ENCODE measurements at places on chromosomes 3 and 15. TPM values are rescaled to one million over a fixed set of nuclear protein-coding genes. Genes with fewer than 3 reads are reported as not detected.

DNA sequence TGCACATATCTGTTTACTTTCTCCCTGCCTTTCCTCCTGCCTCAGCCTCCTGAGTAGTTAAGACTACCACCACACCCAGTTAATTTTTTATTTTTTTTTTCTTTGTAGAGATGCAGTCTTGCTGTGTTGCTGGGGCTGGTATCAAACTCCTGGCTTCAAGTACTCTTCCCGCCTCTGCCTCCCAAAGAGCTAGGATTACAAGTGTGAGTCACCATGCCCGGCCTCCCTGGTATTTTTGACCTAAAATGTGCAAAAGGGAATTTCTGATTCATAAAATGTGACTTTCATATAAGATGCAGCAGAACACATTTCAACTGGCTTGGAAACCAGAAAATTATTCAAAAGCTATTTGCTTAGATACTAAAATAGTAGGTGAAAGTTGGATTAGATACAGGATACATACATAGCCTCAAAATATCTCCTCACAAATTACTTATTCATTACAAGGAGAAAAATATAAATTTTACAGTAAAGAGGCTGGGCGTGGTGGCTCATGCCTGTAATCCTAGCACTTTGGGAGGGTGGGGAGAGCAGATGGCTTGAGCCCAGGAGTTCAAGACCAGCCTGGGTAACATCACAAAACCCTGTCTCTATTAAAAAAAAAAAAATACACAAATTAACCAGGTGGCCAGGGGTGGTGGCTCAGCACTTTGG is 32.0 kb downstream of the MAP4 start:
- no peak overlapping the region for H3K27ac ChIP-seq
- DNase-seq: no peak
- peaks cover 5% of the 10 kb centered on the region for H3K4me1 ChIP-seq
- no peaks in the 10 kb centered on the region for H3K36me3 ChIP-seq

- no peaks in the 10 kb centered on the region for H3K4me1 ChIP-seq
- H3K27me3 ChIP-seq: no peaks in the 10 kb centered on the region
- no peak overlapping the region for H3K27ac ChIP-seq
- H3K4me3 ChIP-seq: no peak overlapping the region
- no peak for DNase-seq
Measured at GRCh38 chr3:83842511-83842910, 1116.3 kb upstream of the CADM2 start.

DNA sequence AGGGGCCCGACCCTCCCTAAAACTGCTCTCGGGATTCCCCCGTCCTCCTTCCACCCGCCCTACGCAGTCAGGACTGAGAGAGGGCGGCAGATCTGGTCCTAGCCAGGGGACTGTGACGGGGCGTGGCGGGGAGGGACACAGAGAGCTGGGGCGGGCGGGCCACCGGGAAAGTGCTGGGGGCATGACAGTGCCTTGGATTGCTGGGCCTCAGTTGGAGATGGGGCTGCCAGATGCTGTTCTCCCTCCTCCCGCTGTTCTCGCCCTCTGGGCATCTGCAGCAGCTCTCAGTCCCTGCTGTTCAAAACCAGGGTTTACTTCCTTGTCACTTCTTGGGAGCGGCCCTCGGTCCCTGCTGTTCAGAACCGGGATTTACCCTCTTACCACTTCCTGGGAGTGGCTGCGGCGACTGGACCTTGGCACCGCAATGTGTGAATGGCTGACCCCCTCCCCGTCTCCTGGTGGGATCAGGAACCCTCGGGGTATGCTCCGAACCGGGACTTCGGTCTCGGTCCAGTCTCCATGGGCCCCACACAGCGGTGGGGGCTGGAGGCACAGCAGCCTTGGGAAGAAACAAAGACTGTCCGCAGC is 1.8 kb upstream of the RPP25 start:
- H3K27ac ChIP-seq: no peak overlapping the region
- peaks cover 9% of the 10 kb centered on the region for H3K4me1 ChIP-seq
- peak overlapping the region; percentile 15 for H3K4me3 ChIP-seq
- H3K36me3 ChIP-seq: no peaks in the 10 kb centered on the region

- DNase-seq: peak; percentile 72
- H3K27me3 ChIP-seq: no peaks in the 10 kb centered on the region
- H3K27ac ChIP-seq: peak overlapping the region; percentile 62
- H3K36me3 ChIP-seq: no peaks in the 10 kb centered on the region
- H3K4me1 ChIP-seq: peaks cover 11% of the 10 kb centered on the region
Measured at GRCh38 chr3:20056725-20057611, 16.7 kb downstream of the KAT2B start.

GRCh38 chr15:78810003-78810361 is 1.3 kb downstream of the ADAMTS7 start:
- peaks cover 4% of the 10 kb centered on the region for H3K4me1 ChIP-seq
- H3K4me3 ChIP-seq: peak overlapping the region; percentile 47
- DNase-seq: no peak
- H3K36me3 ChIP-seq: no peaks in the 10 kb centered on the region
- no peak overlapping the region for H3K27ac ChIP-seq

DNA sequence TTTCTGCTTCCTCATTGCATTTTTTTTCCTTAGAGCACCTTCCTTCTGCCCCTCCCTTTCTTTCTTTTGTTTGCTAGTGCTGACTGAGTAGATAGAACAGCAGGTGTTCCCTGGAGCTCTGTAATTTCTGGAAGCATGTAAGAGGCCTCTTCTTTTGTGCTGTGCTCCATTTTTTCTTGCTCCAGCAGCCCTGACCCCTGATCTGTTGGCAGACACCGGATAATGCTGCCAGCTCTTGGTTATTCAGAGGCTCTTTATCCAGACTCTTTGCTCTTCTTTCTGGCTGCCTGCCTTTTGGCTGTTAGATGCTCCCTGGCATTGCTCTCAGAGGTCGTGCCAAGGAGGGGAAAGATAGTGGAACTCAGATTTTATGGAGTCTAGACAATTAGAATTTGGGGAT is 104.4 kb upstream of the RBMS3 start:
- no peaks in the 10 kb centered on the region for H3K36me3 ChIP-seq
- H3K27ac ChIP-seq: no peak overlapping the region
- DNase-seq: no peak
- no peak overlapping the region for H3K4me3 ChIP-seq
- H3K27me3 ChIP-seq: no peaks in the 10 kb centered on the region

DNA sequence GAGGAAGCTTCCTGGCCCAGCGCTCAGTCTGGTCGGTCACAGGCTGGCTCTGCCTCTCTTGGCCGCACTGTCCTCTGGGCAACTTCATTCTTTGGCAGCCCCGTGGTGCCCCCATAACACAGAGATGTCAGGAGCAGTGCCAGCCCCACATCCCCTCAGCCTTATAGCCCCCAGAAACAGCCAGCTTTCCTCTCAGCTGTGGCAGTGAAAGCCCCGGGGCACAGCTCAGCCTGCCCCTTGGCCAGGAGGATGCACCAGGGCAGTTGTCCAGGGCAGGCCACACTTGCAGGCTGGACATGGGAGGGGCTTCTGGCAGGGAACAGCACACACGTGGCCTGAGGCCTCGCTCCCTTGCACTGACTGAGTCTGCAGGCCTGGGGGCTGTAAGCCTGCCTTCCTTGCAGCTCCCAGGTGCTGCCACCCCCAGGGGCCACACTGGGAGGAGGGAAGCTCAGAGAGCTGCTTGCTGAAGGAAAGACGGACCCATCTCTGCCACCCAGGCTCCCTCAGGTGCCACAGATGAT is 10.3 kb upstream of the RHO start:
- no peaks in the 10 kb centered on the region for H3K27me3 ChIP-seq
- no peaks in the 10 kb centered on the region for H3K4me1 ChIP-seq
- no peak overlapping the region for H3K4me3 ChIP-seq
- no peaks in the 10 kb centered on the region for H3K36me3 ChIP-seq

- no peaks in the 10 kb centered on the region for H3K27me3 ChIP-seq
- no peak overlapping the region for H3K27ac ChIP-seq
- no peak overlapping the region for H3K4me3 ChIP-seq
- DNase-seq: no peak
- H3K4me1 ChIP-seq: no peaks in the 10 kb centered on the region
- H3K36me3 ChIP-seq: no peaks in the 10 kb centered on the region
Measured at GRCh38 chr3:115293321-115293720, 146.2 kb upstream of the ZBTB20 start.

GRCh38 chr15:27210176-27210575 is 239.2 kb downstream of the GABRG3 start:
- H3K4me1 ChIP-seq: no peaks in the 10 kb centered on the region
- no peak overlapping the region for H3K4me3 ChIP-seq
- no peak for DNase-seq
- no peaks in the 10 kb centered on the region for H3K36me3 ChIP-seq
- no peaks in the 10 kb centered on the region for H3K27me3 ChIP-seq

GRCh38 chr3:20059929-20060328 is 19.7 kb downstream of the KAT2B start:
- H3K36me3 ChIP-seq: no peaks in the 10 kb centered on the region
- DNase-seq: no peak
- H3K4me1 ChIP-seq: peaks cover 11% of the 10 kb centered on the region

- H3K36me3 ChIP-seq: no peaks in the 10 kb centered on the region
- H3K27me3 ChIP-seq: no peaks in the 10 kb centered on the region
- DNase-seq: no peak
- no peak overlapping the region for H3K4me3 ChIP-seq
- no peaks in the 10 kb centered on the region for H3K4me1 ChIP-seq
Measured at GRCh38 chr15:62658498-62658897, 384.0 kb upstream of the TPM1 start.

- DNase-seq: no peak
- no peaks in the 10 kb centered on the region for H3K36me3 ChIP-seq
Measured at GRCh38 chr15:77476995-77477394, 56.3 kb downstream of the HMG20A start.

DNA sequence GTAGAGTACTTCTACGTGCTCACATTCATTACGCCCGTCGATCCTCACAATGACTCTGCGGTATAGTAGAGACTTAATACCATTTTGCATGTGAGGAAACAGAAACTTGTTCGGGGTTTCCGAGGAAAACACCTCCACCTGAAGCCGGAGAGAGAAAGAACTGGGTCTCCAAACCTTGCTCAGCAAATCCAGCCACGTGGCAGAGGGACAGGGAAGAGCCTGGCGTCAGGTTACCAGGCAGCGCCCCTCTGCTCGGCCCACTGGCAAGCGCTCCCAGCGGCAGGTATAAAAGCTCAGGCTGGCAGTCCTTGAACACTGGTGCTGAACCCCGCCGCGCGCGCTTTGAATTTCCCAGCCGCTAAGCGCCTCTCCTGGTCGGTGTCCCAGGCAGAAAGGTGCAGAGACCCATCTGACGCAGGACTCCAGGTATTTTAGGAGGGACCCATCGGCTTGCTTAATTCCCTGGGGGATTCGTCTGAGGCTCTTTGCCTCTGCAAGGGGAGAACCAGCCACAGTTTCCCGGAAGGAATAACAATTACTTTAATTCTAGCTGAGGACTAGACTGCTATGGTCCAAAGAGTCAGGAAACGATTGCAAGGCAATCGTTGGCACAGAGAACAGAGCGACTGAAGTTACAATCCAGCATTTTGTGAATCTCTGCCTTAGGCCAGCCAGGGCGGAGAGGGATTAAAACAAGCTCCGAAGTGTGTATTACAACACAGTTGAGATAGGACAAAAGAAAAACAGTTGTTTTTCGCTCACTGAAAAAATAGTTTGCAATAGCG is at the start of gene C2CD4A:
C2CD4A (plus strand) TSS at position 315 of the 785 bp plus-strand sequence. CDS start 637 bp downstream, outside the sequence.
- H3K36me3 ChIP-seq: no peaks in the 10 kb centered on the region
- peak within 1 kb of the TSS; percentile 40 for H3K4me3 ChIP-seq
- no peaks in the 10 kb centered on the region for H3K27me3 ChIP-seq
- H3K4me1 ChIP-seq: no peaks in the 10 kb centered on the region

- H3K4me3 ChIP-seq: no peak overlapping the region
- no peaks in the 10 kb centered on the region for H3K36me3 ChIP-seq
- peak overlapping the region; percentile 83 for H3K27ac ChIP-seq
- H3K4me1 ChIP-seq: peaks cover 10% of the 10 kb centered on the region
- no peaks in the 10 kb centered on the region for H3K27me3 ChIP-seq
Measured at GRCh38 chr15:67125589-67126502, 60.4 kb downstream of the SMAD3 start.

TOP2B gene
- 109 TPM for total RNA-seq

GOLGA8F gene
- total RNA-seq: not detected

RAB6B gene
- total RNA-seq: 7.1 TPM

OR5AC2 gene
- not detected for total RNA-seq

SNTN gene
- total RNA-seq: not detected

VIPR1 gene
- 98.5 TPM for total RNA-seq
